ENCODE measurements at places on chromosomes 2 and 18. TPM values are rescaled to one million over a fixed set of nuclear protein-coding genes. Genes with fewer than 3 reads are reported as not detected.
A peak's percentile ranks its signal among the peaks of the same experiment; 100 is the strongest.

GRCh38 chr18:50473881-50474280, 86.0 kb upstream of the MAPK4 start:
- DNase-seq, result no peak

Gene NYAP2
- total RNA-seq, result not detected

GRCh38 chr2:98478907-98479306, 34.2 kb downstream of the INPP4A start:
- no peak for DNase-seq

DNA sequence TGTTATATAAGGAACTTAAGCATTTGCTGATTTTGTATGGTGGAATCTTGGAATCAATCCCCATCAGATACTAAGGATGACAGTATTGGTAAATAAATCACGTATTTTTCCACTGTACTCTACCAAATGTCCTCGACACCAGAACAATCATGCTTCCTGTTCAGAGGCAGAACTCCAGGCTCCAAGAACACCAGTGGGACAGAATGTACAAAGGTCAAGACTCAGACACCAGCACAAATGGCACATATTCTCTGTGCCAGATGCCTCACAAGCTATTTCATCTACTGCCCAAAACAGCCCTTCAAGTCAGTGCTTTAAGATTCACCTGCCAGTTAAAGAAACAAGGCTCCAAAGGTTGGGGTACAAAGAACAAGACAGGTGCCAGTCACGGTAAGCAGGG, 420.5 kb downstream of the STK39 start:
- peak; percentile 64 for DNase-seq

Gene DNAH6
- total RNA-seq, result under 0.01 TPM

DNA sequence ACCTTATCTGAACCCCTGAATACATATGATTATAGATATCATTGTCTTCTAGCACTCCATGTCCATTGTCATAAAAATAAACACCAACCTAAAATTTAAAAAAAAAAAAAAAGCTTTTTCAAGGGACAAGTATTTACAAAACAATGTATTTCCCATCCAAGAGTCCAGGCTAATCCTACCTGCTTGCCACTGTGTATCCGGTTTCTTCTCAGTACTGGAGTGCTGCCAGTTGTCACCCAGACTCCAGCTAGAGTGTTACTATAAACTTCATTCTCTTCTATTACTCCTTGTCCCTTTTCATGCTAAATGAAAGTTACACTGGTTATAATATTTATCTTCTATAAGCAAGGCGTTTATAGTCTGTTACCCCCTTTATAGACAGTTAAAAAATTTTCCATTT, 35.8 kb downstream of the MSH6 start:
- no peak for DNase-seq

DNA sequence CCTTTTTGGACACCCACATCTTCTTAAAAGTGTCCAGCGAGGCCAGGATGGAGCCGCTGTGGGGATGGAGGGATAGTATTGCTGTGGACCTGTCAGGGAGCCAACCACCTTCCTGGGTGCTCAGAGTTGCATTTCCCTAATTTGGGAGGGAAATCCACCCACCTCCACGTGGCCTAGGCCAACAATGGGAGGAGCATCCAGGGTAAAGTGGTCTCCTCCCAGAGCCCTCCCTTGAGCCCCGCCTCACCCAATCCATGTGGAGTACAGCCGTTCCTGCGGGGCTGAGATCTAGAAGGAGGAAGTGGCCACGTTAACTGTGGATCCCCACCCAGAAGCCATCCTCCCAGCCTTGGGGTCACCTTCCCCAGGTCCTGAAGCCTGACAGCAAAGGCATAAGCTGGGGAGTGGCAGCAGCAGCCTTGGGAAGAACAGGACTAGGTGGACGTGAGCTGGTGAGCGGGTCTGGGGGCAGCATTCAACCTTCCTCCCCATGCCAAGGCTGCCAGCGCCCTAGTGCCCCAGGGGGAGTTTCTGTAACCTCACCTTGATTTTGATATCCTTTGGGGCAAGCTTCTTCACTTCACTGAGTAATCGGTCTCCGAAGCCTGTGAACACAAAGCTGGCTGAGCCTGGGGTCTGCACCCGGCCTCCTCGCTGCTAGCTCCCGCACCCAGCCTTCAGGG, 6.8 kb downstream of the ACTR1B start:
- DNase-seq, result no peak

- DNase-seq, result no peak
These were observed at the start of gene PHLPP1 for GRCh38 chr18:62715436-62715758. TSS of gene PHLPP1 (plus strand) at chr18:62715541. CDS start at chr18:62715684, 143 bp downstream.

DNA sequence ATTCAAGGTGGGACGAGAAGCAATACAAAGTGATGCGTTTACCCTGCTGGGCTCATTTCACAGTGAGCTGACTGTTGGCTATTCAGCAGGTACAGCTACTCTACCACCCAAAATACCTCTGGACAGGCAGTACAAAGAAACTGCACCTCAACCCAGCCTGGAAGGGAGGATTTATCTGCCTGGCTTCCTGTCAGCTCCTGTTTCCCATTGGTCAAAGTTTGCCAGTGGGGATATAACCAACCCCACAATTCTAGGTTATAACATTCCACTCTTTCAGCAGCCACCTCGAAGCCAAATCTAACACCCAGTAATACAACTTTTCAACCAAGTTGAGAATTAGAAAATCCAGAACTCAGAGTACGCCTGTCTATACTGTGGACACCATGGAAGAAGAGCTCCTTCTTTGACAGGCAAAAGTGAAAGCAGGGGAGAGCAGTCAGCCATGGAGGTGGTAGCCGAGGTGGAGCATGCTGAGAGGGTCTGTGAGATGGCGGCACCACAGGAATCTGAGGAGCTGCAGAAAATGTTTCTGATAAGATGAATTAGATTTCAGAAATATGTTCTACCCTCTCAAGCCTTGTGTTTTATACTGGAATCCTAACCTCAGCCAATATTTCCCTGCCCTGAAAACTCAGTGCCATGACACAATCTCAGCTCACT, 10.8 kb downstream of the DUSP19 start:
- DNase-seq, result no peak

DNA sequence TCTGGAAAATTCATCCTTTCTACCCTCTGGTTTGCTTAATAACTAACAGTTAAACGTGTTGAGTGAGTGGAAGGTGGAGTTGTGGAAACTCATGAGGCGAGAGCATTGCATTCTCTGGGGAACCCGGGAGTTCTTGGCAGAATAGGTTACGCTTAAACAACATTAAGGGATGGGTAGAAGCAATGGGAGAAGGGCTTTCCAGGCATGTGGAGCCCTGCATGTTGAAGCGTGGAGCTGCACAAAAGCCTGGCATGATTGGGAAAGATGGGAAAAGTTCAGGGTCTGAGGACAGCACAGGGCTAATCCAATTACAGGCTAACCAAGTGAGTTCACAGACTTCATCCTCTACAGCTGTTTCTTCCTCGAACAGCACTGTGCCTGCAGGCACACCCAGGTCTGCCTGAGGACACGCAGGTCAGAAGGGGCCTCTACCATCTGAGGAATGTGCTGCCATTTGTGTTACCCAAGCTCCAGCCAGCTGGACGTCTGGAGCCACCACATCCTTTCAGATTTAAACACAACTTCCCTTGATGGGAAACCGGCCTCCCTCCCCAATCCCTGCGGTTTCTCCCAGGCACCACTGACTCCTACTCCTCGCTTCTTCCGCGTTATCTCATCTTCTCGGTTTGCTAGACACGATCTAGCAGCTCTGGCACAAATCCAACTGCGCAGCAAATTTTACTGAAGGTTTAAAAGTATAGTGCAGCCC, 164.2 kb downstream of the ANTXR1 start:
- no peak for DNase-seq

- DNase-seq, result no peak
These were observed 73.9 kb upstream of the HK2 start for GRCh38 chr2:74759986-74760385.

GRCh38 chr2:227973241-227973640, 101.8 kb downstream of the DAW1 start:
- DNase-seq, result no peak

Gene DNAH7
- 0.06 TPM for total RNA-seq

DNA sequence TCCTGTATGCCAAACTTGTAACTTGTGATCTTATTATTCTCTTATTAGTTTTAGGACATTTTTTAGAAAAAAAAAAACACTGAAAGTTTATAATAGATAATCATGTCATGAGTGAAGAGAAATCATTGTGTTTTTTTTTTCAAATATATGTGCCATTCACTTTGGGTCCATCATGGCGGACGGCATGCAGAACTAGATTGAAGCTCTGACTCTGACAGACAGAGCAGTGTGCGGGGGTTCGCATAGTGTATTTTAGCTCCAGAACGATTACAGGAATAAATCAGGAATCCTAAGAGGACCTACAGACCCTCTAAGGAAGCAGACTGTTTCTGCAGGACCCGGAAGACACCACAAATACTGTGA, 484.4 kb upstream of the REG3G start:
- DNase-seq, result no peak

DNA sequence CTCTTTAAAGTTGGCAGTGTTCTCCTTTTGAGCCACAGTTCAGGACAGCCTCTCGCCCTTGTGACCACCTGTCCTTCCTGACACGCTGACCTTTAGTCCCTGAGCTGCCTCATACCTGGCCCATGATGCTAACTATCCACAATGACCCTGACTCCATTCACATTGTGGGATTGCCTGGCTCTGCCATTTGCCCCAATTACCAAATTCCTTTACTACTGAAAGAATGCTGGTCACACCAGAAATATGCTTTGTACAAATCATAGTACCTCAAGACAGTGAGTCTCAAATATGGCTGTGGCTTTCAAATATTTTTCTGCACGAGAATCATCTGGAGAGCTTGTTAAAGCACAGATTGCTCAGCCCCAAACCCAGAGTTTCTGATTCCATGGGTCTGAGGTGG, 54.2 kb downstream of the LTBP1 start:
- DNase-seq, result no peak

DNA sequence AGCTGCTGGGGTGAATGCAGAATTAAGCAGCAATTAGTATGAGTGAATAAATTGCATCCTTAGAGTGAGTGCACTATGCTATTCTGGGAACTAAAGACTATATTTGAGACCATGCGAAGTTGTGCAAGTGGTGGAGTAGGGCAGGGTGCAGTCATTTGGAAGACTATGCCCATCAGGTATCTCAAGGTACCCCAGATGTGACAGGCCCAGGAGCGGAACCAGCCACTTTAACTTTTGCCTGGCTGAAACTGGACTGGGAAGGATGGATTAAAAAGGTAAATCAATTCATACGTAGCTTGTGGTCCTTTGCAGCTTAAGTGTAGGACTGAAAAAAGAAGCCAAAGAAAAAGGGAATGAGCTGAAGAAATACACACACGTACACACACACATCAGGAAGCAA, 1.7 kb downstream of the KYNU start:
- no peak for DNase-seq

Gene ODC1
- total RNA-seq, result 382 TPM

GRCh38 chr2:144012304-144012703, 507.6 kb downstream of the ZEB2 start:
- no peak for DNase-seq

- DNase-seq, result no peak
These were observed 28.2 kb downstream of the SOX11 start for GRCh38 chr2:5720426-5720825.

DNA sequence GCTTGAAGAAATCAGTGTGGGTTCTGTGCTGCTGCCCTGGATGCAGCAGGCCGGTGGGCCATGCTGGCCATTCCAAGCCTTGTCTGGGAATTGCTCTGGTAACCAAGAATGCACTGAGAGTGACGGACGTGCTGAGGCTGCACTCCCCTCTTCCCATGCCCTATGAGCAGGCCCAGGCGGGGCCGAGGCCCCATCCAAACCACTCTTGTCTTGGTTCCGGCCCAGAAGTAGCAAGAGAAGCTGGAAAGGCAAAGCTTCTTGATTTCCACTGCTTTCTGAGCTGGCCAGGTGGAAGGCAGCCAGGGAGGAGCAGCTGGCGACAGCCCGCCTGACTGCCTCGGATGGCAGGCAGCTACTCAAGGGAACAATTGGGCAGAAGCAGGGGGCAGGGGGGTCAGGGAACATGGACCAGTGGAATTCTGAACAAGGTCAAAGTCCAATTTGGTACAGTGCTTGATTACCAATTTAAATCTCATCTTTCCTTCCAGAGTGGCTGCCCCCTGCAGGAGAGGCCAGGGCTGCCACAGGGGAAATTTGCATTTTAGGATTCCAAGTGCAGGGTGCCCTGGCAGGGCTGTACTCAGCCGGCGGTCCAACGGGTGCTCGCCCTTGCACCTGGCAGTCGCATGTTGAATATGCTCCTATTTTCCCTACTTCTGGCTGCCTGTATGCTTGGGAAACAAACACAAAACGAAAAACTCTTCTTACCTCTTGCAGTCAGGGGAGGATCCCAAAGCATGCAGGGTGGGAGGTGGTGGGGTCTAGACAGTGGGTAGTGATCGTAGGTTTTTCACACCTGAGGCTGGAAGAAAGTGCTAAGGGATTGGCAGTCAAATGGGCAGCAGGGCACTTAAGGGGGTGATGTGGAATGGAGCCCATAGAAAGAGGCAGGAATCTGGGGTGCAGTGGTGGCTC, 67.3 kb downstream of the LIPG start:
- peak; percentile 82 for DNase-seq

Measured in G401 (cell line).